ENCODE measurements at places on chromosomes 5 and 9.

- no peak for DNase-seq
Observed at GRCh38 chr5:20023686-20024180, 35.7 kb upstream of the CDH18 start.

DNA sequence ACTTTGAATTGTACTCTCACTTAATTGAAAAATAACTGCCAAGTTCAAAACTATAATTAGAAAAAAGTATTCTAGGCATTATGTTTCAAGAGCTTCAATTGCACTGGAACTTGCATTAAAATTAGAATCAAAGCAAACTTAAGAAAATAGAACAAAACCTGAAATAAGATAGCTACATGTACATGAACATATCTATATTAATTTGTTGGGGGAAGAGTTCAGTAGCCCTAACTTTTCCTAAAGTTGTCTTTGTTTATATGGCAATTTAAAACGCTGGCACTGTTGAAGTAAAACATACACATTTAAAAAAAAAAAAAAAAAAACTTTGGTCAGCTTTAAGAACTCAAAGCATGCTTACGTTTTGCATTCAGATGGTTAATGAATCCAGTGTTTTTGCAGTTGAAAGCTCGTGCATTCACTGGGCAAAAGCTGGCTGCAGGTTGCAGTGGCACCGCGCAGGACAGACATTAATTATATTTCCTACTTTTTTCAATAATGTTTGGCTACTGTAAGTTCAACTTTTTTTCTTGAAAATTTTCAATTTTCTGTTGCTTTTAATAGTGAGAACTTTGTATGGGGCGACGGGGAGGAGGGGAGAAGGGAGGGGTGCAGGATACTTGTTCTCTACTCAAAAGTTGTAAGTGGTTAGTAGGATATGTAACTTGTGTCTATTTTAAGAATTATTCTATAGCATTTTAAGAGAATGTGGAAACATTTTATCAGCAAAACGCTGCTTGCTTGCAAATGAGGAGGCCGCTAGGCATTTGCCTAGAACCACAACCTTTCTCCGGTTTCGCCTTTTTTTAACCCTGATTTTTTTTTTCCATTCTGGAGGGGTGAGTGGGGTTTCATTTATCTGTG is 3.9 kb downstream of the NR2F1 start:
- DNase-seq: no peak

DNA sequence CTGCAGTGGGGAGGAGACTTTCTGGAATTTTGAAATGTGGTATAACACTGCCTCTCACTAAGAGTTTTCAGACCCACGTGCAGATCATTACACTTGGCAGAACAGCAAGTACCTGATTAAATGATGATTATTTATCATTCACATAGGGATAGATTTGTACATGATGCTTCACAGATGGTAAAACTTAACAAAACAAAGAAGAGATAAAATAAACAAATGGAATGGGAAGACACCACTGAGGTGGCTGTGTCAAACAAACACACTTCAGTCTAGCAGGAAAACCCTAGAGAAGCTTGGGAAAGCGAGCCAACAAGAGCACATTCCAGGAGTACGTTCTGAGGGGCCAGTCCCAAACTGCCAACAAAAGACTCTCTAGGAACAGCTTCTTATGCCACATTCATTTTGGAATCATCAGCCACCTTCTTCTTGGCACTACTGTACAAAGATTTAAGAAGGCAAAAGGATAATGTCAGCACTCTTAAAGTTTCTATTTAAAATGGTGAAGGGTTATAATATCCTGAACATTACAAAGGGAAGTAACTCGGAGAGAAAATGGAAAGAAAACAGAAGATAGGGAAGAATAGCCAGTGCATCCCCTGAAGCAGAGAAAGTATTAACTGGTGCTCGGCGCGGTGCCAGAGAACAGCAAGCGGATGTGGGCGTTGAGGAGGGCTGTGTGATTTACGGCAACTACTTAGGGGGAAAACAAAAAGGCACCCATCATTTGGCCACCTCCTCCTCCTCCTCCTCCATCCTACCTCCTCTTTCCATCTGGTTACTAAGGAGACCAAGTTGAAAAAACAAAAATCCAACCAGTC is 1.6 kb downstream of the MED27 start:
- no peak for DNase-seq

- no peak for DNase-seq
Observed at GRCh38 chr5:4019841-4020240, 424.2 kb downstream of the IRX1 start.

GRCh38 chr5:126508962-126509279 is 85.7 kb downstream of the GRAMD2B start:
- no peak for DNase-seq

- DNase-seq: no peak
Observed at GRCh38 chr5:171808951-171809350, 23.3 kb downstream of the SMIM23 start.

DNA sequence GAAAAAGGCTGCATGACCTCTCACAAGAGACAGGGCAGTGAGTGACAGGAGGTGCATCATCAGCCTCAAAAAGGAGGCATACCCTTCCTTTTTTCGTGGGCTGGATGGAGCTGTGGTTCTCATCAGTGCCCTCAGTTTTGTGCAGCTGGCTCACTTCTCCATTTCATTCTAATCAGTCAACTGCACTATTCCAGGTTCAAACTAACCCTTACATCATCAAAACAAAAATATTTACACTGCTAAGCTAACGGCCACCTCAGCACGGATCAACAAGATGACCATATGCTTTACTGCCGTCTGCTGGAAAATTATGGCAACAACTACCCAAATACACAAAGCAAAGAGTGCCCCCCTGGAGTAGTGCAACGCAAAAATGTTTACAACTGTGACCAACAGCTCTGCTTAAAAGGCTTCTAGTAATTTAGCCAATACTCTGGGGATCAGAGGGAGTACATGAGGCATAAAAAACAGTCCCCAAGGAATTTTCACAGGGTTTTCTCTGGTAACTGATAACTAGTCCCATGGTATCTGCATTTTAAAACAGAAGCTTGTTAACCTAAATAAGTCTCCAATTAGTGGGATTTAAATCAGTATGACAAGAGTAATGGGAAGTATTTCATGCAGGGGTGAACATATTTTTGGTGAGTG is 10.8 kb downstream of the KCNV2 start:
- no peak for DNase-seq

GRCh38 chr5:34603378-34603777 is 52.8 kb upstream of the RAI14 start:
- no peak for DNase-seq

DNA sequence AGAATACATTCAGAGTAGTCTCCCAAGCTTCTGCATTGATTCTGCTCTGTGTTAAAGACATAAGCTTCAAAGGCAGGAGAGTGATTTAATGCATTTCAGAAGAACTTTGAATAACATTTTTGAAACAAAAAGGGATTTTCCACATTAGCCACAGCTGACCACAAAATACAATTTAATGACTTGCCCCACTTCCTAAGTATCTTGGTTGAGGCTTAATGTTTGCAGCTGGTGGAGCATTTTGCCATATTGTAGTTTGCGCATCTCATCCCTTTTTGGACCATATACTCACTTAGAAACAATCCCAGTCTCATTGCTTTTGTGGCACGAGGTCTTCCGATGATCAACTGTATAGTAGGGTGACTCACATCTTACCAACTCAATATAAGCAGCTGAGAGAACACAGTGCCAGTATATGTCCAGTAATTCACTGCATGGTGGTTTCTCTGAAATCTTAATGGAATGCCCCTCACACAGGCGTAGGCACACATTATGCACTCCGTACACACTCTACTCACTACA is 455.8 kb upstream of the PTGER4 start:
- DNase-seq: peak; percentile 62

DNA sequence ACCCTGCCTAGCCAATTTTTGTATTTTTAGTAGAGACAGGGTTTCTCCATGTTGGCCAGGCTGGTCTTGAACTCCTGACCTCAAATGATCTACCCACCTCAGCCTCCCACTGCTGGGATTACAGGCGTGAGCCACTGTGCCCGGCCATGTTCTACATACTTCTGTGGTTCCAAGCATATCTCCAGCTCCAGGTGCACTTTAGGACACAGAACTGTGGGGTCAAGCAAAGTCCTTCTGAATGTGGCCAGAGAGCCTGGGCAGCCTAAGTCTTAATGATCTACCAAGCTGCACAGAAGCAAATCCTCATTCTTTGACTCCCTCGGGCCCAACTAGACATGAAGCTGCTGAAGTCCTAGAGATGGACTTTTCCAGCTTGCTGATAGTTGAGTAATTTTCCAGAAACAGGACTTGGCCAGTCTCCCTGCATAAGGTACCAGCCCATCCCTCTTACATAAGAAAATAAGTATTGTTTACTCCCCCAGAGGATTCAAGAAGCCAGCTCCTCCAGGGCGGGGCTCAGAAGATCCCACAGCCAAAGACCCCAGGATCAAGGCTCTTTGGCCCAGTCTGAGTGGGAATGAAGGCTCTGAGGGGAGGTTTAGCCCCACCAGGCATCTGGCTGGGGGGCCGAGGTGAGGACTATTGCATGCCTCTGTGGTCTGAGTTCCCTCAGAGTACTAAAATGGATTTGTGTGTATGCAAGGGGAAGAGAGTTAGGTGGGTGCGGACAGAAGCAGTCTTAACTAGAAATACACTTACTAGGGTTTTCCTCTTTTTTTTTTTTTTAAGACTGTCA is 8.7 kb downstream of the CLTB start:
- no peak for DNase-seq

DNA sequence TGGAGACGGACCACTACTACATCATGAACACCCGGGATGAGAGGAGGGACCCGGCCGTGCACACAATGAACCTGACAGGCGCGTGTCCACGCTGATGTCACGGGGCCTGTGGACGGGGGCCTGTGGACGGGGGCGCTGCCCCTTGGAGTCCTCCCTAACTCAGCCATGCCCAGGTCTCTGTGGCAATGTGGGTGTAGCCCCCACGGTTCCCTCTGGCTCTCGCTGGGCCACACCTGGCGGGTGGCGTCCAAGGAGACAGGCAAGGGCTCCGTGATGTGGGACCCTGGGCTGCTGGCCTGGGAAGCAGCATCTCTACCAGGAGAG is 22.1 kb downstream of the PAEP start:
- DNase-seq: peak; percentile 44

- peak; percentile 28 for DNase-seq
Observed at GRCh38 chr9:121294866-121295661, 27.1 kb downstream of the GSN start.

DNA sequence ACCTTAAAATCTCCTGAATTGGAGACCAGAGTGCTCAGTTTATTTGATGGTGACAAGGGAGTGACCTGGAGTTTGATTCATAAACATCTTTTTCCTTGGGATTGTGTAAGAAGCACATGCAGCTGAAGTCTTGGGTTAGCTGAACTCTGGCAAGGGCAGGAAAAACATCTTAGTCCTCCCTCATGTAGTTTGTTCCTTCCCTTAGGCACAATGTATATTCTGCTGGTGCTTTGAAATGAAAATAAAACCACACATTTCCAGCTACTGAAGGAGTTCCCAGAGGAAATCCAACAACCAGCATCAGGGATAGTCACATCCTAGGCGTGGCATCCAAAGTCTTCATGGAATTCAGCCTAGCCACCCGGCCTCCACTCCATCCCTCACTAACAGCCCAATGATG is 95.2 kb upstream of the PAPPA start:
- no peak for DNase-seq

GRCh38 chr5:162837155-162837554 is 600.2 kb upstream of the CCNG1 start:
- no peak for DNase-seq

DNA sequence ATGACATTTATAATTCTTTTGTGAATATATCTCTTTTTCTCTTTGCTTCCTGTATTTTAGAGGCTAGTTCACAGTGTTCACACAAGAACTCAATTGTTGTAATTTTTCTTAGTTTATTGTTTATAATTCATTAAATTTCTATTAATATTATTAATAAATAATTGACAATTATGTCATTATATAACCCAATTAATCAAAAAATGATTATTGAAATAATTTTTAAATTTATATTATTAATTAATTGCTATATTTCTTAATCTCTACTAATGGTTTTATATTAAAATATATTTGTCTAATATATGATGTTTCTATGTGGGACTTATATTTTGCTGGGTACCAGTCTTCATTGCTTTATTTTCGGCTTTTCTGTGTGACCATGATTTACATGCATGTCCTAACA is 618.4 kb downstream of the CDH9 start:
- DNase-seq: no peak

DNA sequence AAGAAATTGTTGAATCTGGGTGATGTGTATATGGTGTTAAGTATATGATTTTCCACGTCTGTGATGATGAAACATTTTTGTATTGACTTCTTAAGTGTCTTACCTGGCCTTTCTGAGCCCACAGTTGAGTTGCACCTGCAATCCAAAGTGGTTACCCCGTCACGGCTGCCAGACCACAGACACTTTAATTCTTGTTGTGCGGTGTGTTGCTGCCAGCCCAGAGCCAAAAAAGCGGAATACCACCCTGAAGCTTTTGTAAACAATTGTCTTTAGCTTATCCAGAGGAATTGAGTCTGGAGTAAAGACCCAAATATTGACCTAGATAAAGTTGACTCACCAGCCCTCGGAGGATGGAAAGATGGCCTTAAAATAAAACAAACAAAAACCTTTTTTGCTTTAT is 35.1 kb downstream of the MTAP start:
- no peak for DNase-seq

DNA sequence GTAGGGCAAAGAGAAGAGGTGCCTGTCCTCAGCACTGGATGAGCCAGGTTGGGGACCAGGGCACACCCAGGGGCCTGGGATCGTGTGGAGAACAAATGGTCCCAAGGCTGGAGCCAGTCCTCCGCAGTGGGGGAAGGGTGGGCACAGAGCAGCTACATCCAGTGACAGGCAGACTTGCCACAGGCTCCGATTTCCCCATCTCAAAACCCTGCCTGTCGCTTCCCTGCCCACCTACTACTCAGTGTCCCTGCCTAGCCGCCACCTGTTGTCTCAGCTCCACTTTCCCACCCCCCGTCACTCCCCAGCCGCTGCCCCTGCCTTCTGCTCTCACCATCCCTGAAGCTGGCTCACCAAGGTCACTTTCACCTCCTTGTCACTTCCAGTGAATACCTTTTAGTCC is 13.9 kb upstream of the ENHO start:
- no peak for DNase-seq

DNA sequence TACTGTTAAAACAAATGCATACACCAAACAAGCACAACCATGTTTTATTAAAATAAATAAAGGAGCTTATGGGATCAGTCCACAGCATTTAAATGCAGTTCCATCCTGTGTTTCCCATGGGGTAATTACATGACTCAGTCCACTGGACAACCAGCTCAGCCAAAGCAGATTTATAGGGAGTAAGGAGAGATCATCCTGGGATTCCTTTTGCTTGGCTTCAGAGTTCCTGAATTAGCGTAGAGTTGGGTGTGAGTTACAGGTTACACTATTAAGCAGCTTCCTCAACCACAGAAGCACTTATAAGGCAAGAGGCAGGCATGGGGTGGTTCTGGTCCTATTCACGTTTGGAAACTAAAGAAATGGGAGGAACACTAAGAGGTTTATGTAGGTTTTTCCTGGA is 381.1 kb upstream of the ACTBL2 start:
- no peak for DNase-seq

- DNase-seq: no peak
Observed at GRCh38 chr5:130912088-130912487, 253.0 kb downstream of the HINT1 start.

DNA sequence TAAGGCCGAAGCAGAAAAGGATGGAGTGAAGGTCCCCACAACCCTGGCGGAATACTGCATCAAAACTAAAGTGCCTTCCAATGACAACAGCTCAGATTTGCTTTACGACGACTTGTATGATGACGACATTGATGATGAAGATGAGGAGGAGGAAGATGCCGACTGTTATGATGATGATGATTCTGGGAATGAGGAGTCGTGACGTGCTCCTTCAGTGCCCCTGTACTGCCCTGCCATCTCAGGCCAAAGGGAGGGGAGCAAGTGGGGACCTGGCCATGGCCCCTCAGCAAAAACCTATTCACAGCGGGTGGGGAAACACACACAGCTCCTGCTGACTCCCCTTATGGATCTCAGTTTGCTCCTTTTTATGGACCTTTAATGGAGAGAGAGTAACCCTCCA is 100.1 kb downstream of the UBE2R2 start:
- no peak for DNase-seq
